ENCODE measurements at places on chromosomes 7 and 10. TPM values are rescaled to one million over a fixed set of nuclear protein-coding genes. Genes with fewer than 3 reads are reported as not detected.

Gene TRIM50
- polyA plus RNA-seq = not detected

Gene CTAGE4
- 0.04 TPM for polyA plus RNA-seq

Gene ATXN7L1
- polyA plus RNA-seq = 5.5 TPM

Gene ZNF37A
- 7.9 TPM for polyA plus RNA-seq

Gene AKR1C4
- polyA plus RNA-seq = not detected

GRCh38 chr10:103197903-103198302 is 4.8 kb upstream of the NT5C2 start:
- DNase-seq = no peak

DNA sequence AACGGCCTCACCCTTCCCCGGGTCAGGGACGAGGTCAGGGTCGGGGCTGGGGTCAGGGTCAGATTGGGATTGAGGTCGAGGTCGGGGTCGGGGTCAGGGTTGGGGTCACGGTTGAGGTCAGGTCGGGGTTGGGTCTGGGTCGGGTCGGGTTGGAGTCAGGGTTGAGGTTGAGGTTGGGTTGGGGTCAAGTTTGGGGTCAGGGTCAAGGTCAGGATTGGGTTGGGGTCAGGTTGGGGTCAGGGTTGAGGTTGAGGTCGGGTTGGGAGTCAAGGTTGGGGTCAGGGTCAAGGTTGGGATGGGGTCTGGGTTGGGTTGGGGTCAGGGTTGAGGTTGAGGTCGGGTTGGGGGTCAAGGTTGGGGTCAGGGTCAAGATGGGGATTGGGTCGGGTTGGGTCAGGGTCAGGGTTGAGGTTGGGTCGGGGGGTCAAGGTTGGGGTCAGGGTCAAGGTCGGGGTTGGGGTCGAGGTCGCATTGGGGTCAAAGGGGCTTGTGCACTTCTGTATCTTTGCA is 131.4 kb downstream of the VIPR2 start:
- DNase-seq = no peak

DNA sequence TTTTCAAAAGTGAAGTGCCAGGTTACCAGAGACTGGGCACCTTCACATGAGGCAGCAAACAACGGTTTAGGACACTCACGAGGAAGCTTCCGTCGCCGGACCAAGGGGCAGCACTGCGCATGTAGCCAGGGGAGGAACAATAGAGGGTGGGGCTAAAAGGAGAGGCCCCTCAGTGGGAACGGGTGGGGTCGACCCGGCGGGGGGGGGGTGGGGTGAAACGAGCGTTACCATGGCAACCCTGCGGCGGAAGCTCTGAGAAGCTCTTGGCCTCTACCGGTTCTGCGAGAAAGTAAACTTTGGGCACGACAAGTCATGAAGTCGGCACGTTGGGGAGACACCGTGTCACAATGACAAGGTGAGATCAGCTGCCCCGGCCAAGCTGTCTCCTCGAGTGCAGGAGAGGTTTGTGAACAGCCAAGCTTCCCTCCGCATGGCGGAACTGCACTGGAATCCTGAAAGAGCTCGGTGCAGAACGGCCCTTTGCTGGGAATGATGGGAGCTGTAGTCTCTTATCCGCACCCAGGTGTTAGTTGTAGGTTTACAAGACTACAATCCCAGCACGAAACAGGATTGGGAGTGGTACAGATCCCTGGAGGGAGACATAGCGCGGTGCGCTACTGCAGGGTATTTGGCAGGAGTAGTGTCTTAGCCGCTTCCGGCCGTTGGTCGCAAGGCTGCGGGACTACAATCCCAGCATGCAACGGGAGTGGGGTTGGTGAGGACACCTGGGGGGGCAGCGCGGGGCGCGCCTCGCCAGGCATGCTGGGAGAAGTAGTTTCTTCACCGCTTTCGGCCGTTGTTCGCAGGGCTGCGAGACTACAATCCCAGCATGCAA is 72.8 kb upstream of the ZNF722 start:
- no peak for DNase-seq

DNA sequence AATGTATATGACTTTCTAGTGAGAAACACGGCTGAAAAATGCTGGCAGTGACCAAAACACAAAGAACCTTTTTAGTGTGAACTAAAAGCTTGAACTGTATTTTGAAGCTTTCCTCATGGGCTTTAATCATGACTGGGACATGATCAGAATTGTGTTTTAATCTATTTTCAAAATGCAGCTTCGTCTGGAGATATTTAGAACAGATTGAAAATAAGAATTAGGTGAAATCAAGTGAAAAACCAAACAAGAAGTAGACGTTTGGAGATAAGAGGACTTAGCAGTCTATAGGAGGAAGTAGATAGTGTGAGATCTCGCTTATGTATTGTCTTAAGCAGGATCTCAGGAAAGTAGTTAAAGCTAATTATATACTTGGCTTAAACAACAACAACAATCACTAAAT is 865.4 kb upstream of the MBL2 start:
- DNase-seq = no peak

Measured in AG04450 (cell line).